ENCODE measurements at places on chromosomes 1 and 21.

DNA sequence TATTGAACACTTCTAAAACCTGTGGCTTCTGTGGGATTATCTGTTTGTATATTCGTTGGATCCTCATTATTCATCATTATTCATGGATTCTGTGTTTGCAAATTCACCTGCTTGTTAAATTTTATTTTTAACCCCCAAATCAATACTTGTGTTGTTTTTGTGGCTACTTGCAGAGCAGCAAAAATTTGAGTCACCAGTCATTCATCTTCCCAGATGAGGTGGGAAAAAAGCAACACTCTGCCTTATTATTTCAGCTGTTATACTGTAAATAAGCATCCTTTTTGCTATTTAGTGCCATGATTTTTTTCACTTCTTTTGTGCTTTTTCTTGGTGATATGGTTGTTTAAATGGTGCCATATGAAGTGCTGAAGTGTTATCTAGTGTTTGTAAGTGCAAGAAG lies 56.7 kb downstream of the RASAL2 start:
- no peak for DNase-seq

DNA sequence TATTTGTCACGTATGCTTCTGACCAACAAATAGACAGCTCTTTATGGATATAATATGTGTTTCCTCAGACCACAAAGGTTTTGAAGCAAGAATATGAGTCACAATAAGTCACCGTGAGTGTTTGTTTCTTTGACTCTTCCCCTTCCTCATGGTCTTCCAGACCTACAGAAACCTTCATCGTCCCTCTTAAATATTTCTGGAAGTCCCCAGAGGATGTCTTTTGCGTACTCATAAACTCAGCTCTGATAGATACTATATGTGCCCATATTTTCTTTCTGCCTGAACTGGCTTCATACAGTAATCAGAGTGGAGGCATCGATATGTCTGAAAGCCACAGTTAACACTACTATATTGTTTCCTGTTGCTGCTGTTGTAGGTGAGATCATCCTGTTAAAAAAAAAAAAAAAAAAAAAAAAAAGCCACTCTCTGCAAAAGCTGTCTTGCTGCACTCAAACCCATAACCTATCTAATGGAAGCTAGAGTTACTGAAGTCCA lies 38.4 kb downstream of the ADAMTS1 start:
- DNase-seq, result no peak

DNA sequence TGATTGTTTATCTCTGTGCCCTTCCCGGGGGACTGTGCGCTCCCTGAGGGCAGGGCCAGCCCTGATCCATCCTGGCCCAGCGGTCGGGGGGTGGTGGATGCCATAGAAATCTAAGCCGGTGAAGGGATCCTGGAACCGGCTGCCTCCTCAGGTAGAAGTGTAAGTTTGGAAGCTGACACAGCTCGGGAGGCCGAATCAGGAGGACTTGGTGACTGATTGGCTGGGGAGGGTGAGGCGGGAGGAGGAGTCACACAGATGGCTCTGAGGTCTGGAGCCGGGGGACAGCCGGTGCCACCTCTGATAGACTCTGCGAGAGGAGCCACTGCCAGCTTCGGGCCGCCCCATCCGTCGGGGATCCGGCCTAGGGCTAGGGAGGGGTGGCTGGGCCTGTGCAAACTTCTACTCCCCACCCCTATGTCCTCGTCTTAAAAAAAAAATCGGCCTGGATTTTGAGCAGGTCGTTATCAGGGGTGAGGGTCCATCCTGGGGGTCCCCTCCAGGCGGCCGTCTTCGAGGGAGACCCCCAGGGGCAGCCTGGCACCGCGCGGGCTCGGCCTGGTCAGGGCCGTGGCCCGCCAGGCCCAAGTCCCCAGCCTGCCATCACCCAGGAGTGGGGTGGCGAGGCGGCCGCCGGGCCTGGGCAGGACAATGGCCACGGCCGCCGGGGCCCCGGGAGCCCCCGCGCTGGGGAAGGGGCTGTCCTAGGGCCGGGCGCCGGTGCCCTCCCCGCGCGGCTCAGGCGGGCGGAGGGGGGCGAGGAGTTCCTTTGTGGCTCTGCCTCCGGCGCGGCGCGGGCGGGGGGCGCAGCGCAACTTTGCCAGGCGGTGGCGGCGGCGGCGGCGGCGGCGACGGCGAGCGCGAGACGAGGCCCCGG lies 708 bp upstream of the ZNF362 start:
- DNase-seq, result no peak

DNA sequence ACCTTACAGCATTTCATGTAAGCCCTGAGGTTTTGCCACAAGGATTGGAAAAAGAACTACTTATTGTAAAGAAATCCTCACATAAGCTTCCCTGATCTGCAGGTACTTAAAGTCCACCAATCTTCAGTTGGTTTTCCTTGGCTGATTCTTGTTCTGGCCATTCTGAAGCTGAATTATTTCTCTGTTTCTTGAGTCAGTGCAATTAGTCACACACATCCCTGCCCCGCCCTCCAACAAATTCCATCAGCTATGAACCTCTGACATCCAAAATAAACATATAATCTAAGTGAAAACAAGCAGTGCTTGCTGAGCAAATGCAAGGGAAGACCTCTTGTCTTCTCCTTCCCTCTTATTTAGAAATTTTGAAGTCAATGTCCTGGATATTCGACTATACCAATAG lies 8.2 kb upstream of the FNDC7 start:
- no peak for DNase-seq

- DNase-seq, result no peak
Observed at GRCh38 chr1:27007909-27008582, 4.6 kb downstream of the TENT5B start.

DNA sequence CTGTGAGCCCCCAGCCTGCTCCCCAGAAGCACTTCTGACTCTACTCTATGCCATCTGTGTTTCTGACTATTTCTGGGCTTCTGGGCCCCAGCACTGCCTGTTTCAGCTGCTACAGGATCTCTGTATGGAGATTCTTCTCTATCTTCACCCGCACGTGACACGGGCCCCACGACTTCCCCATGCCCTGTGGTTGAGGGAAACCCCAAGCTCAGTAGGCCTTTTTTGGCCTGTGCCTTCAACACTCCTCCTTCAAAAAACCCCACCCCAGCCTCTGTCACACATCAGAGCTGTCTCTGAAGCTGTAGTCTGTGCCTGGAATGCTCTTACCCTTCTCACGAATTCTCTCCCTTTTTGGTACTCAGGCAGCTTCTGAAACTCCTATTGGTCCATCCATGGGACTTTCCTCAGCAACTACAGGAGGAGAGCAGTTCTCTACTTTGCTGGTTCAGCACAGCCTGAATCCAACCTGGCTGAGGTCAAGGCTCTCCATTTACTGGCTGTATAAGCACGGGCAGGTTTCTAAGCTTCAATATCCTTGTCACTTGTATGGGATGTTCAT lies 2.0 kb upstream of the NID1 start:
- no peak for DNase-seq

GRCh38 chr1:103337779-103338178 lies 187.7 kb upstream of the RNPC3 start:
- DNase-seq, result no peak

DNA sequence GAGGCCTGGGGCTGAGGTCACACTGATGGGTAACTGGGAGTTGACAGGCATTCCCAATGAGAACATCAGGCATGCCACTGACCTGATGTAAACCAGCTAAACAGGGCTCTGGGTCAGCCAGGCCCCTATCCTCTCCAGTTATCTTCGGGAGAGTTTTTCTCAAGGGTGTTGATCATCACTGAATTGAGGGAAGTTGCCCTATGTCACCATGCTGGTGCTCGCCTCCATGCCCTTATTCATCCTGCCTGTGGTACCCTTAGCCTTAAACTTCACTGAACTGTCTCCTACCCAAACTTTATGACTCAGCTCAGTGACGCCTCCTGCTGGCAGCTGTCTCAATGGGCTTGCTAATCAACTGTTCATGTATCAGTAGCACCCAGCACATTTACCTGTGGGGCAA lies 80.7 kb upstream of the TNR start:
- DNase-seq, result no peak

DNA sequence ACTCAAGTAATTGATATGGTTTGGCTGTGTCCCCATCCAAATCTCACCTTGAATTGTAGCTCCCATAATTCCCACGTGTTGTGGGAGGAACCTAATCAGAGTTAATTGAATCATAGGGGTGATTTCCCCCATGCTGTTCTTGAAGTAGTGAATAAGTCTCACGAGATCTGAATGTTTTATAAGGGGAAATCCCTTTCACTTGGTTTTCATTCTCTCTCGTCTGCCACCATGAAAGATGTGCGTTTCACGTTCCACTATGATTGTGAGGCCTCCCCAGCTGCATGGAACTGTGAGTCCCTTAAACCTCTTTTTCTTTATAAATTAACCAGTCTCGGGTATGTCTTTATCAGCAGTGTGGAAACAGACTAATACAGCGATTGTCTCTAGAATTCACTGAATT lies 135.4 kb downstream of the BACH1 start:
- no peak for DNase-seq

- DNase-seq, result no peak
Observed at GRCh38 chr1:13808729-13809131, 108.7 kb downstream of the PRDM2 start.

DNA sequence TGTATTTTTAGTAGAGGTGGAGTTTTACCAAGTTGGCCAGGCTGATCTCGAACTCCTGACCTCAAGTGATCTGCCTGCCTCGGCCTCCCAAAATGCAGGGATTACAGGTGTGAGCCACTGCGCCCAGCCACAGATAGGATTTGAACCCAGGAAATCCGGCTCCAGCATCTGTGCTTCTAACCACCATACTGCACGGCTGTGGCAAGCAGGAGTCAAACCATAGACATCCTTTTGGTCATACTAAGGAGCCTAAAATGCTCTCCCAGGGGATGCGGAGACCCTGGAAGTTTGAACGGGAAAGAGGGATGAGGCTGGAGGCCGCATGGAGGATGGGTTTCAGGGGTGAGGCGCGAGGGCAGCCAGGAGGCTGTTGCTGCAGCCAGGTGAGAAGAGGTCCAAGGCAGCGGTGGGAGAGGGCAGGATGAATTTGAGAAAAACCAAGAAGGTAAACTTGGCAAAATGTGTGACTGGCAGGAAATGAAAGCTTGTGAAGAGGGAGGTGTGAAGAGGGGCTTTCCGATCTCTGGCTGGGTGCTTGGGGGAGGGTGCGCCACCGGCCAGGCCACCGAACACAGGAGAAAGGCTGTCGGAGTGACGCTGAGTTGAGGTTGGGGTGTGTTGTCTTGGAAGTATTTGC lies 24.0 kb upstream of the CDK18 start:
- no peak for DNase-seq

DNA sequence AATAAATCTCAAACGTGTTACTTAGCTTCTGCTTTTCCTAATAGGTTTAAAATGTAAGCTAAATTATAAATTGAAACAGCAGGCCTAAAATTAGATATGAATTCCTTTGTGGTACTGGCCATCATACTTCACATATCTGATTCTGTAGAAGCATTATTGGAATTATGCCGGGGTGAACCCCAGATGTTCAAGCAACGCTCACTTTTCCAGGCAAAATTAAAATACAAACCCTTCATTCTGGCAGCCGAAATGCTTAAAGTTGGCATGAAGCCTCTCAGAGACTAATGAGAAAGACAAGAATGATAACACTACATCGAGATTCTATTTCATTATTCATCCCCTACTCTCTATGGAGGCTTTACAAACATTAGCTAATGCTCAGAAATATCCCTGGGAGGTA lies 1352.7 kb upstream of the ADGRL2 start:
- DNase-seq, result no peak

DNA sequence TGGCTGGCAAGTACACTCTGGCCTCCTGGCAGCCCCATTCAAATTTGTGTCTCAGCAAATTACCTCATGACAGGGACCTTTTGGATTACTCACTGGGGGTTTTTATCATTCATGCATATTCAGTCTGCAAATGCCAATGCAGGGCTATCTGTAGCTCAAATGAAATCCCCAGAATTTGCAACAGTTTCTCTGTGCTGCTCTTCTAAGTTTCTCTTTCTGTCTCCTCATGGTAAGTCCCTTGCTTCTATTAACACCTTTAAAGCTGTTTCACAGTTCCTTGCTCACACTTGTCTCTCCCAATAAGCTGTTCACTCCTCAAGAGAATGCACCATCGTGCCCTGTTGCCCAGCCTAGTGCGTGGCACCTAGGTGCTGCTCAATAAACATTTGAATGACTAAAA lies 3.3 kb upstream of the FAM78B start:
- no peak for DNase-seq

DNA sequence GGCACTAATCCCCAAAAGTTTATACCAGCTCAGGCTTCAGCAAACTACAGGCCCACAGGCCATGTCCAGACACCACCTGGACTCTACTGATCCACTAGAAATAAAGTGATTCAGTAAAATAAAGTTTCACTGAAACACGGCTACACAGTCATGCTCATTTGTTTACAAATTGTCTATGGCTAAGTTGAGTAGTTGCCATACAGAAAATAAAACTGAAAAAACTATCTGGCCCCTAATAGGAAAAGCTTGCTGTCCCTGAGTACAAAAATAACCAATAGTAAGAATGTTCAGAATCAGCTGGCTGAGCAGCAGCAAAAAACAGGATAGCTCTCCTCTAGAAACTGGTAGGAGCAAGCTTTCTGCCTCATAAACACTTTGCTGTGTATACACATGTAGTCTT lies 221.5 kb downstream of the RERE start:
- no peak for DNase-seq

DNA sequence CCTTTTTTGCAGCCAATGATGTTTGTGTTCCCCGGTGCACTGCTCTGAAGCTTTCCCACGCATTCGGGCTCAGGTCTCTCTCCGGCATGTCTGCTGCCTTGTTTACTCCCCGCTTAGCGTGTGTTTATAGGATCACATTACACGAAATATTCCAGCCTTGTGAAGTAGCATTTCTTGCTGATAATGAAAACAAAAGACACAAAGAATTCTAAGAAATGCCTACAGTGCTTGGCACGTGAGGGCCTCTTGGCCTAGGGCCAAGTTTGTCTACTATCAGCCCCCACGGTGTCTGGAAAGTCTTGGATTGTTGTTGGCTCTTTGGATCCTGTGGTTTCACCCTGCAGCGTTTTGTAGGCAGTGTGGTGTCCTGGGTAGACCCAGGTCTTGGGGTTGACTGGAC lies 11.2 kb upstream of the GSTM4 start:
- no peak for DNase-seq

DNA sequence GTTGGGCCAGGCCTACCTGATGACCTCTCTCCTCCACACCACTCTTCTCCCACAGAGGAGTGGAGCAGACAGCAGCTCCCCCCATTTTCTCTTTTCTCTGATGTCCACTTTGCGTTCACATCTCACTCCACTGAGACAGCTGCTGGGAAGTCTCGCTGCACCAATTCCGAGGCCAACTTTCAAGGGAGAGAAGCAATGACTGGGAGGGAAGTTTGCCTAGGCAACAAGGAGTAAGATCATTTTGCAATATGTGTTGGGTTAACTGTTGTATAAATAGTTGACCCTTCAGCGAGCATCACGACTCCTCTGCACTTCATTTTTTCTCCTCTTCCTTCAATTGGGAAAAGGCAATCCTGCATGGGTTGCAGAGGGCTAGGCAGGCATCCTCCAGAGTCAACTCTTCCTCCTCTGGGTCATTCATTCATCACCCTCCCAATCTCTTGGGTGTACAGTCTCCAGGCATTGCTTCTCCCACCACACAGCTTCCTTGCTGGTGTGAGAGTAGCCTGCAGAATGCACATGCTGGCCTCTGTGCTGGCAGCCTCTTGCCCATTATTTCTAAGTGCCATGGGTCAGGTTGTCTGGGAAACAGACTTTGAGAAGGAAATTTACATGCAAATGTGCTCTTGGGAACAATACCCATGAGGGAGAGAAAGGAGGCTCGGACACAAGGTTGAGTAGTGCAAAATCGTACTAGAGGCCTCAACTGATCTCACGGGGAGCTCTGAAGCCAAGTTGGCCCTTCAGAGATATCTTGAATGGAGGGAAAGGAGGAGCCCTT lies 75.8 kb upstream of the BCAR3 start:
- DNase-seq, result no peak

GRCh38 chr1:45057542-45057941 lies 45.5 kb downstream of the UROD start:
- DNase-seq, result no peak

- no peak for DNase-seq
Observed at GRCh38 chr1:170073893-170074249, 624 bp downstream of the KIFAP3 start.
